Right kidney (tissue), 9 donors: ENCODE measurements at places on chromosomes 1 and 21.

DNA sequence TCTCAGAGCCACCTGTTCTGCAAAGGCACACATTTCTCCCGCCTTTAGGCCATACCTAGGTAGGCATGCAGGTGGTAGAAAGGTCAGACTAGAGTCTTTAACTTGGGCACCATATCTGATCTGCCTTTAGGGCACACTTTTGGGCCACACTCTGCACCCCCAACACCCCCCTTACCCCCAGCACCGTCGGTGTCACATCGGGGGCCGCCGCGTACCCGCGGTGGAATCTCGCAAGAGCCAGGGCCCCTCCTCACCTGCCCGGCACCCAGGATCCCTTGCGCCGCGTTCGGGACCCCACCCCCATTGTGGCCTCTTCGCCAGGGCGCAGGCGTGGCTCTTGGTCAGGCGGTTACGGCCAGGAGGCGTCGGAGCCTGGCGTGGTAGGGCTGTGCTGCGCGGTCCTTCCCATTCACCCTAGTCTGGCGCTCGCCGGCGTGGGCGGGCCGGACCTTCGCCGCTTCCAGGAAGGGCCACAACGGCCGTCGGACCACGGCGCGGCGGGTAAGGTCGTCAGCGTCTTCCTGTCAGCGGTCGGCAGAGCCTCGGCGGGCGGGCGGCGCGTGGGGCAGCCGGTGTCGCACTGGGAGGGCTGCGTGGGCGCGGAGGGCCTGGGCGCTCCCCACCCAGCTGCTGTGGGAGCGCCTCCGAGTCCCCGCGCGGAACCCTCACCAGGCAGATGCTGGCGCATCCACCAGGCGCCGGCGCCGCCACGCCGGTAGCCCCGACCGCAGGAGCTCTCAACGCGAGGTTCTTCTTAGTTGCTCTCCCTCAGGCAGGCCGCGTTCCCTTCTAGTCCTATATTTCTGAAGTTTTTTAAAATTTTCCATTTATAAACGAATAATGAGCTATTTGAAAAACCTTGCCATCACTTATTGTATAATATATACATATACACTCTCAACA is at the start of gene DNAH14:
Gene DNAH14 (plus strand): TSS at position 341 of the 903 bp plus-strand sequence. CDS start 23,028 bp downstream, outside the sequence.
- DNase-seq: peak; percentile 90

DNA sequence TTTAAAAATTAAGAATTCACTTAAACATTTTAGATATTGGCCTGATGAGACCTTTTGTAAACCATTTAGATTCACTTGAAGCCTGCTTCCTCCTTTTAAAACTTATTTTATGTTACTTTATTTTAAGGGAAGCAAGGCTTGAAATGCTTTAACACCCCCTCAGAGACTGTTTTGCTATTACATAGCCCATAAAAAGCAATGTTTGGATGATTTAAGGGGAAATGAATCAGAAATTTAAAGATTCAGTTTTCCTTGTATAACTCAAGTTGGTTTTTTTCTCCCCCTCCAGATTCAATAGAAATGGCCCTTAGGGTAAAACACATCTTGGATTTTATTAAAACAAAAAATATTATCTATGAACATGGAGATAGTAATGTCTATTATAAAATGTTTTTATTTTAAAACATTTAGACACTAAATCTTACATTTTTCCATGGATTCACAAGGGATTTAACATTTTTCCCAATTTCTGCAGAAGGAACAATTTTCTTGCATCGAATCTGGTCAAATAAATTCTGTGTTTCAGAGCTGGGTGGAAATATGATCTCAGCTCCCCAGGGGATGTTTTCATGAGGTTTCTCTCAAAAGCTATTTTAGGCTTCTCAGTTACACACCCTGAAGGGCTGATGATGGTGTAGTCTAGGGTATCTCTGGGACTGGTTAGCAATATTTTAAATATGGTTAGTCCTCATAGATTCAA is 69.3 kb upstream of the WARS2 start:
- no peak for DNase-seq

- DNase-seq: no peak
Measured at GRCh38 chr21:44918107-44918470, 2.6 kb downstream of the ITGB2 start.

DNA sequence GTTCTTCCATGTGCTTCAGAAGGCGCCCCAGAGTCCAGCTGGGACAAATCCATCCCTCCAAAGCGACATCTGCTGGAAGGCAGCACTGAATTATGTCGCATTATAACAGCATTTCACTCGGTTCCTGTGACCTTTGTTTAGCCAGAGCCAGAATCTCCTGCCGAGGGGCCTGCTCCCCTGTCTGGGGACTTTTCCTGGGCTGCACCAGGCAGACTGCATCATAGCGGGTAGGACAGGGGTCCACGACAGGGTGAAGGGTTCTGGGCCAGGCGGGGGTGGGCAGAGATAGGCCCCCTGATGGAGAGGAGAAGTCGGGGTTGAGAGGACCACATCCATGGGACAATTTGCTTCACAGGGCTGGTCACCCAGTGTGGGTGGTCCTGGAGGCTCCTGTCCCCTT is 276.9 kb downstream of the MATN1 start:
- DNase-seq: no peak

DNA sequence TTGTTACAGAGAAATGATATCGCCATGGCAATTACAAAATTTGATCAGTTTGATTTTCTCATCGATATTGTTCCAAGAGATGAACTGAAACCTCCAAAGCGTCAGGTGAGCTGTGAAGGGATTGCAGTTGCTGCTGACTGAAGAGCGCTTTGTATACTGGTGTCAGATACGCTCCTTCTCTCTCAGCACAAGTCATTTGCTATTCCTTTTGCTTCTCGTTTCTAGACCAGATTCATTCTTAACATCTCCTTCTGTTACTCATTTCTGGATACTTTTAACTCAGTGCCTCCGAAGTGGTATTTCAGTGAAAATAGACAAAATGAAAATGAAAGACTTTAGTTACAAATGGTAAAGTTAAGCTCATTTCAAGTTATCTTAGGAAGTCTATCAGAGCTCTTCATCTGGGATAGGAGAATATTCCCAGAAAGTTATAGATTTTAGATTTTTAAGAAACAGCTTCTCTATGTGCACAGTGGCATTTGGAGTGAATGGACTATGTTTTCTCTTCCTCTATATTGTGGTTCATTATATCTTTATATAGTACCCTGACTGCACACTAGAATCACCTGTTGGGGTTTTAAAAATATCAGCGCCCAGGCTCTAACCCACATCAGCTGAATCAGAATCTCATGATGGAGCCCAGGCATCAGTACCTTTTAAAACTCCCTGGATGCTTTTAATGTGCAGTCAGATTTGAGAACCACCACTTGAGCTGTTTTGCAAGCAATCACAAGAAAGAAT is 30.3 kb upstream of the KCNQ4 start:
- DNase-seq: no peak

DNA sequence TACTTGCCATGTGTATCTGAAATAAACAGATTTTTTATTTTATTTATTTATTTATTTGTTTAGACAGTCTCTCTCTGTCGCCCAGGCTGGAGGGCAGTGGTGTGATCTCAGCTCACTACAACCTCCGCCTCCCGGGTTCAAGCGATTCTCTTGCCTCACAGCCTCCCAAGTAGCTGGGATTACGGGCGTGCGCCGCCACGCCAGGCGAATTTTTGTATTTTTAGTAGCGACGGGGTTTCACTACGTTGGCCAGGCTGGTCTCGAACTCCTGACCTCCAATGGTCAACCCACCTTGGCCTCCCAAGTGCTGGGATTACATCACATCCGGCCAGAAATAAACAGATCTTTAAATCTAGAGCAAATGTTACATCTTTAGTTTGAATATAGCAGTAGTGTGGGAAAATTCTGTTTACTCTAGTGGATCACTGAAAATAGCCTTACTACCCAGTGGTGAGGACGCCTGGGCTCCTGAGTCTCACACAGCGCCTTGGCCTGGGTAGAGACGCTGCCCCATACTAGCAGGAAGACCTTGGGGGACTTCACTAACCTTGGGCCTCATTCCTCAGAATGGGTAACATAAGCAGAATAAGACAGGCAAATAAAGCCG is 709 bp downstream of the GART start:
- peak; percentile 35 for DNase-seq

DNA sequence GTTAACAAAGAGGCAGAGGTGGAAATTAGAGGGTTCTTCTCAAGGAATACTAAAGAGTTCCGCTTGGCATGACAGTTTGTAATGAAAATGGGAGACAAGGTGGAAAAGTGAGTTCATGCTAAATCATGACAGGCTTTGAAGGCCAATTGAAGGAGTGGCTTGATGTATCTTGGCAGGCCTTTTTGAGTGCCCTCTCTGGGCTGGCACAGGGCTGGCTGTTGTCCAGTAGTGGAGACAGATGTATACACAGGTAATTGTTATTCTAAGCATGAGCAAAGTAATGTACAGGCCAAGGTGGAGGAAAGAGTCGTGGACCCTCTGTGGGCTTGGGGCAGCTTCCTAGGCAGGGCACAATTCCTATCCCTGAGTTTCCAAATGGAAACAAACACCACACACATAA is 196.7 kb upstream of the GALNT2 start:
- no peak for DNase-seq

- DNase-seq: no peak
Measured at GRCh38 chr1:48200166-48200900, 22.2 kb upstream of the SLC5A9 start.

GRCh38 chr1:15952317-15953258 is 23.3 kb downstream of the ZBTB17 start:
- no peak for DNase-seq

- no peak for DNase-seq
Measured at GRCh38 chr21:45335761-45336534, 48.3 kb upstream of the POFUT2 start.

GRCh38 chr1:56665384-56665783 is 20.3 kb downstream of the PRKAA2 start:
- DNase-seq: no peak

DNA sequence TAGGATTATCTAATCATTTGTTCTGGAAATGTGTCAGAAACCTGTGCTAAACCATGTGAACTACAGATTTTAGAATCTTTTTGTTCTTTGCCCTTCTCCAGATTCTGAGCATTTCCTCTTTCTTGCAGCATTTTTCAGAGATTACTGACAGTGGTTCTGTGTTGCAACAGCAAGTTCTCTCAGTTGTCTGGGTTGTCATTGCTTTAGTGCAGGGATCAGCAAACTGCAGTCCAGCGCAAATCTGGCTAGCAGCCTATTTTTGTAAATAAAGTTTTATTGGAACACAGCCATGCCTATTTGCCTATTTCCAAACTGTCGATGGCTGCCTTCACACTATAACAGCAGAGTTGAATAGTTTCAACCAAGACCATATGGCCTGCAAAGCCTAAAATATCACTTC is 66.3 kb upstream of the LRRC8D start:
- no peak for DNase-seq

GRCh38 chr1:171468120-171468750 is 17.1 kb upstream of the PRRC2C start:
- no peak for DNase-seq

- no peak for DNase-seq
Measured at GRCh38 chr1:8589571-8589970, 227.9 kb downstream of the RERE start.

DNA sequence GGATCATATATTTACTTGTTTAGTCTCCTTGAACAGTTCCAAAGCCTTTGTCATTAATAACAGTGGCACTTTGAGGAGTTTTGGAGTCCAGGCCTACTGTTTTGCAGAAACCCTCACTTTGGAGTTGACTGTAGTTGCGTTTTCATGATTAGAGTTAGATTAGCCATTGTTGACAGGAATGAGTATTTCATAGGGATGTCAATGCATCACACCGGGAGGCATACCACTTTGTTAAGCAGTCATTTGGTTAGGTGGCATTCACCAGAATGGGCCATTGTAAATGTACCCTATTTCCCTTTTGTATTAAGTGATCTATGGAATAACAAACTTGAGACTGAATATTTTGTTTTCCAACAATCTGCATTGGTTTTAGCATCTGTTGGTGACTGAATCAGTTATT is 11.8 kb downstream of the MRPS6 start:
- DNase-seq: no peak

GRCh38 chr1:6984536-6984935 is 199.3 kb downstream of the CAMTA1 start:
- no peak for DNase-seq

- no peak for DNase-seq
Measured at GRCh38 chr21:19508844-19509243, 1105.3 kb upstream of the TMPRSS15 start.

GRCh38 chr1:118317842-118318614 is 133.0 kb upstream of the SPAG17 start:
- DNase-seq: no peak

GRCh38 chr21:44711327-44712202 is at the start of gene TSPEAR:
TSPEAR (minus strand) TSS chr21:44711572; CDS start chr21:44711514, 58 bp downstream.
- DNase-seq: peak; percentile 59

- no peak for DNase-seq
Measured at GRCh38 chr21:17925899-17926298, 106.7 kb upstream of the C21orf91 start.

DNA sequence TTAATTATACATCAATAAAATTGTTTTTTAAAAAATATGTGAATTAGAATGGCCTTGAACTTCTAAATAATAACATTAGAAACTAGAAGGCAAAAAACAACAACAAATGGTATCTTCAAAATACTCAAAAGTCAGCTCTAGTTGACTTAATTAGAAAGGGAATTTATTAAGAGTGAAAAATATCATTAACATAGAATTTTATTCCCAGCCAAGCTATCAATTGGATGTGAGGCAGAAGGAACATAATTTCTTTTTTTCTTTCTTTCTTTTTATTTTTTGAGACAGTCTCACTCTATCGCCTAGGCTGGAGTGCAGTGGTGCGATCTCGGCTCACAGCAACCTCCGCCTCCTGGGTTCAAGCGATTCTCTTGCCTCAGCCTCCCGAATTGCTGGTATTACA is 51.2 kb upstream of the CAPZB start:
- DNase-seq: no peak

GRCh38 chr1:32870615-32871363 is at the start of gene FNDC5:
FNDC5 (minus strand) TSS chr1:32870912.
- peak; percentile 51 for DNase-seq

DNA sequence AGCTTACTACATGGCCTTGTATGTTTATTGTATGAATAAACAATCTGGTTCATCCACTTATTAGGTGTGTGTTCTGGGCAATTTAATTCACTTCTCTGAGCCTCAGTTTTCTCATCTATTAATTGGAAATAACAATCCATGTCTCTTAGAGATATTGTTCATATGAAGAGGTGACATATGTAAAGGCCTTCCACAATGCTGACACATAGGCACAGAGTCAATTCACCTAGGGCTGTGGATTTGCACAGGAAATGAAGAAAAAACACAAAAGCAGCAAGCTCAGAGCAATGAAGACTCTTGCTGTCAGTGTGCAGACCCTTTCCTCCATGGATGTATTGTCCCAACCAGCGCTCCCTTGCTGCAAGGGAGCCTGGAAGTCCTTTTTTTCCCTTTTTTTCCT is 195.2 kb upstream of the CAMK1G start:
- DNase-seq: no peak

GRCh38 chr1:114025609-114026401 is 46.5 kb downstream of the OLFML3 start:
- DNase-seq: no peak

GRCh38 chr21:43726686-43727518 is 8.0 kb downstream of the PDXK start:
- DNase-seq: no peak

DNA sequence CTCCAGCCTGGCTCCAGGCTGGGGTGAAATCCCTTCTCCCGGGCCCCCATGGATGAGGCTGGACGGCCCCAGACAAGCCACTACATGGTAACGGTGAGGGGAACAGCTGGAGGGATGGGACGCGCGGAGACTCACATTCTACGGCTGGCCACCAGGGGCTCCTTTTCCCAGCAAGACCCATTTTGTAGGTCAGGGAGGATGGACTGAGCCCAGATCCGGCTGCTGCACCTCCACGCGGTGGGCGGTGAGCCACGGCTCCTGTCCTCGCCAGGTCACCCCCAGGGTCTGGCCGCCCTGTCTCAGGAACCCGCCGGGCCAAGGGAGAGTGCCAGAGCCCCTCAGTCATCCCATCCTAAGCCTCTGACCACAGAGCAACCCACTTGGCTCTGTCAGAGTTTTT is 75.0 kb upstream of the ACTRT2 start:
- no peak for DNase-seq
